ENCODE measurements at places on chromosomes 12 and 14.
A peak's percentile ranks its signal among the peaks of the same experiment; 100 is the strongest.

DNA sequence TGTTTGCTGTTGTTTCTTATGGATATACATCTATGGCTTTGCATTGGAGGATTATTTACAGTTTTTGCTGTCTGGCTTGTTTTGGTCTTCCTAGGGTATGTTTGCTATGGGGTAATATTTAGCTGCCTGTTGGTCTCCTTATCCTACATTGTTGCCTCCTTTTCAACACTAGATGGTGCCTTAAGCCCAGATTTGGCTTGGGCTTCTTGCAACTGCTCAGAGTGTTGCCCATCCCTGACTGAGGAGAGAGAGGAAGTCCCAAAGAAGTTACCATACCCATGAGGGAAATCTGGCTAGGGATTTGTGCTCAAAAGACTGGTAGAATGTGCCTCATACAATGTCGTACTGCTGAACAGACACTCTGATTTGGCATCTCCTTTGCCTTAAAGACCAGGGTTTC, 94.6 kb upstream of the MUCL1 start:
- DNase-seq, result no peak

DNA sequence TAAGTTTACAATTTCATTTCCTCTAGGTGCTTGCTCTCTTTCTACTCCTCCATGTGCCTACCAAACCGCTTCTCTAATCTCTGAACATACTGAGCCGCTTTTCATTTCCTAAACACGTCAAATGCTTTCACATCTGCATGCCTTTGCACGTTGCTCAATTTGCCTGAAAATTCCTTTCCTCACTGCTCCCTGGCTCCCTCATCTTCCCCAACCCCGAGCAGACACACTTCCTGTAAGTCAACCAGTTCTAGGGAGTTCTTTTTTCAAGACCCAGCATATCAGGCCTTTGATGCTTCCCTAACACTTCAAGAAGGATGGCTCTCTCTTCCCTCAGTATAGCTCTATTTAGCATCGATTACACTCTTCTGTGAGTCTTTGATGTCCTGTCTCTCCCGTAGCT, 50.3 kb downstream of the LMO3 start:
- no peak for DNase-seq

DNA sequence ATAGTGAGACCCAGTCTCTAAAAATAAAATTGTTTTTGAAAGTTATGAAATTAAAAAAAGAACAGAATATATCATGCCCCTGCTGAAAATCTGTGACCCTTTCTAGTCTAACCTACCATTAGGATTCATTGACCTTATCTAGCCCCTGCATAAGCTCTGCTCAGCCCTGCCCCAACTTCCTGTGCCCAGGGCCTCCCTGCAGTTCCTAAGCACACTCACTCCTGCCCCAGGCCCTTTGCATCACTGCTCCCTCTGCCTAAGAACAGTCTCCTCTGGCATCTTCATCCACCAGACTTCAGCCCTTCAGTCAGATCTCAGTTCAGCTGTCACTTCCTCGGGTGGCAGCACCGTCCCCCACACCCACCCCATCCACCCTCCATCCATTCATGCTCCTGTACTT, 55.4 kb downstream of the SCARB1 start:
- no peak for DNase-seq

- peak; percentile 28 for DNase-seq
Observed at GRCh38 chr12:76037130-76038103, 5.8 kb upstream of the PHLDA1 start.

DNA sequence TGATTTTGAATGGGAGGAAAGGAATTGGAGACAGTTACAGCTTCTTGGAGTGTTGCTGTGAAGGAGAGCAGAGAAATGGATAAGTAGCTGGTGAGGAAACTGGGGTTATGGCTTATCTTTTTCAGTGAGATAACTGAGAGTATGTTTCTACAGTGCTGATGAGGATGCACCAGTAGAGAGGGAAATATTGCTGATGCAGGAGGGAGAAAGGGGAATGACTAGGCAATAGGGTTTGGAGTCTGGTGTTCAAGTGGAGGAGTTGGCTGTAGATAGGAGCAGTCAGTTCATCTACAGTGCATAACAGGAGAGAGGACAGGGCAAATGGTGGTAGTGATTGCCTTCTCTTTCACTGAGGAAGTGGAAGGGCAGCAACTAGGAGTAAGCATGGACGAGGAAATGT, 33.0 kb downstream of the SPATS2 start:
- no peak for DNase-seq

DNA sequence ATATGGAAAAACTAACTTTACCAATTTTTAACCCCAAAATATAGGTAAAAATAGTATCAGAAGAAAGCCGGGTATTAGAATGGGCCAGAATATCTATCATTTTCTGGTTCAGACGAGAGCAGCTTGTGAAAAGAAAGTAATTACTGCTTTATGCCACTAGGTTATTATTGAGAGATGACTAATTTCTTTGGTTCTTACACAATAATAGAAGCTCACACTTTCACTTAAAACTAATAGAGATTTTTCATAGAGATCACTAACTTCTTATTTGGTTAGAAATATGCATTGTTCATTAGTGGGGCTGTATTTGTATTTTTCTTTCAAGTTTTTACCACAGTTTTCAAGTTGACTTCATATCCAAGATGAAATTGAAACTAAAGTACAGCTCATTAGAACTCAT, 1241.2 kb upstream of the FLRT2 start:
- no peak for DNase-seq

DNA sequence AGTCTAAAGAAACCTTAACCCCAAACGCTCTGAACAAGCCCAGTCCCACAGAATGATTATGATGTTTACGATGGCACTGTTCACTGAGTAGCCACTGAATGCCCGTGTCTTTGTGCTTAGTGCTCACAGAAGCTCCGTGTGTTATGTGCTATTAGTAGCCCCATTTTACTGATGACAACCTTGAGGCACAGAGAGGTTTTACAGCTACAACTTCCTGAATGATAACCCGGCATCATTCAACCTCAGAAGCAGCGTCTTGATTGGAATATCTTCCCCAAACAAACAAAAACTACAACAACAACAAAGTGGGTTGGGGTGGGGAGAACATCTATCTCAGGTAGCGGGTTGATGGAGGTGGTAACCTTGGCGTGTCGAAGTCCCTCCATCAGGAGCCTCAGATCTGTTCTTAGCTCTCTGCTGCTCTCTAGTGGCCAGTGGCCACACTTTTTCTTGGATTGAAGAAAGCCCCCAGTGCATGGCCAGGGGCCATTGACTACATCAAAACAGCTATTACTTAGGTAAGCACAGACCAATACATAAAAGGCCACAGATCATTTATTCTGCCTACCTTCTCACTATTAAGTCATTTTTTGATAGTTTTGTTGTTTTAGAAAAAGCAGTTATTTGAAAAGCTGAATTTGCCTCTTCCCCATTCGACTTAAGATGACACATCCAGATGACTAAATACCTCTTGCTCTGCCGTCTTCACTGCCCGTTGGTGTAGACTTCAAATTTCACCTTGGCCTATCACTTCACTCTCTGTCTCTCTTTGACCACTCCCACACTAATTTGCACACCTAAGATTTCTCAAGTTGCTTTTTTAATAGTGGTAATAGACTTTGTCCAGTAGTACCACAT, 376.9 kb downstream of the GALC start:
- peak; percentile 59 for DNase-seq

DNA sequence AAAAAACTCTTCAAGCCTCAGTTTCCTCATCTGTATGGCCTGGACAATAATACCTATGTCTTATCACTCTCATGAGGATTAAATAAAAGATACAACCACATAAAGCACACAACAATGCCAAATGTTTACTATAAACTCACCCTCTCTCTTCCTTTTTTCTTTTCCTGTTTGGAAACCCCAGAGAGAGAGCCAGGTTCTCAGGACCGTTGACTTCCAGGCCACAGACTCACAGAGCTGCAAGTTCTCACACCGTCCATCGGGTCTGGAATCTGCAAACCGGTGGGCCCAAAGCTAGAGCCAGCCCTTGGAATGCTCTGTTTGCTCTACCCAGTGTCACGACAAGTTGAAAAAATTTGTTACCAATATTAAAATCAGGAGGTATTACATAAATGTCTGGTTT, 4.6 kb upstream of the CD4 start:
- no peak for DNase-seq

GRCh38 chr12:89468648-89469326, 55.8 kb downstream of the GALNT4 start:
- DNase-seq, result no peak

GRCh38 chr14:82710267-82710841, 1176.7 kb upstream of the SEL1L start:
- DNase-seq, result peak; percentile 61

GRCh38 chr12:54879579-54879978, 25.3 kb downstream of the MUCL1 start:
- no peak for DNase-seq

DNA sequence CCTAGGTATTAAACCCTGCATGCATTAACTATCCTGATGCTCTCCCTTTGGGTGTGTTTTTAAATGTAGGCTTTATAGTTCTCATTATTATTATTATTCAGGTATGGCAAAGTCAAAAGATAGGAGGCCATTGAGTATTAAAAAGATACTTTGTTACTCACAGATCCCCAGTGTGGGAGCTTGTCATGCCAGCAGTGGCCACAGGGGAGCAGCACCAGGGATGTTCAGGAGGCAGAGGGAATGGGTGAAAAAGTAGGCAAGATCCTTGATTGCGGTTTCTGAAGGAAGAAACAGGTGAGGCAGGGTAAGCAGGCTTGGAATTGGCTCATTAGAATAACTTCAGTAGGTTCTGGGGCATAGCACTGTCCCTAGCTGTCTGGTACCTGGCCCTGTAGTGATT, 382.2 kb downstream of the MED13L start:
- DNase-seq, result no peak

- DNase-seq, result no peak
Observed at GRCh38 chr14:94388027-94388383, 397 bp downstream of the SERPINA1 start.

GRCh38 chr12:122729583-122730214, 945 bp downstream of the HCAR1 start:
- DNase-seq, result no peak

- no peak for DNase-seq
Observed at GRCh38 chr14:29897181-29897580, 30.5 kb downstream of the PRKD1 start.

GRCh38 chr14:50237427-50237826, 6.0 kb upstream of the SOS2 start:
- DNase-seq, result no peak

DNA sequence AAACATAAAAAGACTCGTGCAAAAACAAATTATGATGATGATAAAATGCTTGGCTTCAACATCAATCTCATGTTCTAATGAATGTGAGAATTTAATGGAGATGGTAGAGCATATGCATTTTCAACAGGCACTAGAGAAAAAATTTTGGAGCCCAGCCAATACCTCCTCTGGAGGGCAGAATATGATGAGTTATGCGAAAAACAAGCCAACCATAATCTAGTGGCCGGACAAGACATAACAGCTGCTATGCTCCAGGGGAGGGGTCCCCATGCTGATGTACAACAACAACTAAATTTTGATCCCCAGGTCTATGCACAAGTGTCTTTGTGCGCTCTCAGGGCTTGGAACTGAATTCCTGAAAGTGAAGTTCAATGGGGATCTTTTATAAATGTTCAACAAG, 1197.5 kb downstream of the LRFN5 start:
- peak; percentile 30 for DNase-seq

Measured in right hindlimb (tissue), 1 donor.